Stimulated activated effector memory CD8-positive, alpha-beta T cell treated with anti-CD3 and anti-CD28 coated beads, Interleukin-12 subunit alpha, Interleukin-12 subunit beta, amount 100 ng/mL, for 72 hours (primary cell): ENCODE measurements at places on chromosomes 7 and 10.

- no peak for DNase-seq
Measured at GRCh38 chr10:132148261-132149251, 38.2 kb upstream of the DPYSL4 start.

DNA sequence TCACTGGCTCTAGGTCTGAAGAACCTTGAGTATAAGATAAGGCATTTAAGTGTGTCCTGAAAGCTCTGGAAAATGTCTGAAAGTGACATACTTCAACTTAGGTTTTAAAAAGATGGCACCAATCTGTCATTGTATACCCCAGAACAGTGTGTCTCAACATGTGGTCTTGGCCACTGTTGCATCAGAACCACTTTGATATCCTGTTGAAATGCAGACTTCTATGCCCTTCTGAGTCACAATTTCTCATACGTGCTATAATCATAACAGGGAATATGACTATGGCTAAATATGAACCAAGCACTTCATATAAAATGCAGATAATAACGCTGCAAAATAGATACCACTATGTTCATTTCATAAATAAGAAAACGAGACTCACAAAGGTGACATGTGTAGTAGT is 38.0 kb upstream of the GPAM start:
- DNase-seq, result no peak

- DNase-seq, result peak; percentile 26
Measured at GRCh38 chr7:99407872-99408378, 472 bp downstream of the PDAP1 start.

- DNase-seq, result no peak
Measured at GRCh38 chr7:43721193-43721806, 8.0 kb downstream of the COA1 start.

DNA sequence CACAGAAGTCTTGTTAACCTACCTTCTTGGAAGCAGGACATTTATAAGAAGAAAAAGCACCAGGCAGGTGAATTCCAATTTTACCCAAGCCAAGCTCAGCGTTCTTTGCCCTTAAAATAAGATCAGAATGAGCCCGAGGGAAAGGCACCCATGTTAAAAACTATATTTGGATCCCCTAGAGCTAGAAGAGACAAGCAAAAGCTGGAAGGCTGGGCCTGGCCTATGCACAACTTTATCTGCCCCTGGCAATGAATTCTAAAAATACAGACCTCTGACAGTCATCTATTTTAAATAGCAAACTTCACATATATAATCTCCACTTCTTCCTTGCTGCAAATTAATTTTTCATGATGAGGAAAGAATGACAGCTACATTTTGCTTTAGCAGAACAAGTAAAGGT is 180.9 kb downstream of the FGFR2 start:
- no peak for DNase-seq

- DNase-seq, result no peak
Measured at GRCh38 chr10:96299383-96299782, 4.9 kb upstream of the DNTT start.

- DNase-seq, result no peak
Measured at GRCh38 chr10:102868911-102869257, 386 bp upstream of the AS3MT start.

DNA sequence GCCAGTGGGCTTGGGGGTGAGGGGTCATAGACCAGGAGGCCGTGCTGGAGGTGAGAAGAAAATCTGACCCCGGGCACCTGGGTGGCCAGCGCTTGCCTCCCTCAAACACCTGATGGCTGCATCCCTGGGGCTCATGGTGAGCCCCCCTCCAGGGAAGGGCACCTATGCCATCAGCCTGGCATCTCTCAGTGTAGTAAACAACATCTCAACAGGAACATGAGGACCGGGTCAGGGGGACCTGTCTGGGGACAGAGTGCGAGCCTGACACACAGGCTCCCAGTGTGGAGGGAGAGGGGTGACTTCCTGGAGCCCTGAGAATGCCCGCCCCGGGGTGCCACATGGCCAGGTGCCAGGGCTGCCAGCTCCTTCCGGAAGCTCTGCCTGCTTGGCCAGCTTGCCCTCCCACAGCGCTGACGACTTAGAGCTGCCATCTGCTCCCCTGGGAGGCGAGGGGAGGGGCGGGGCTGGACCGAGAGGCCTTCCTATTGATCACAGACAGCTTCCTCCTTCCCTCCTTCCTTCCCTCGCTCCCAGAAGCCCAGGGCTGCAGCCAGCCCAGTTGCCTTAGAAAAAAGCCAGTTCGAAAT is 12.3 kb downstream of the STX1A start:
- no peak for DNase-seq

GRCh38 chr10:132571650-132572544 is 34.3 kb downstream of the INPP5A start:
- DNase-seq, result peak; percentile 84

DNA sequence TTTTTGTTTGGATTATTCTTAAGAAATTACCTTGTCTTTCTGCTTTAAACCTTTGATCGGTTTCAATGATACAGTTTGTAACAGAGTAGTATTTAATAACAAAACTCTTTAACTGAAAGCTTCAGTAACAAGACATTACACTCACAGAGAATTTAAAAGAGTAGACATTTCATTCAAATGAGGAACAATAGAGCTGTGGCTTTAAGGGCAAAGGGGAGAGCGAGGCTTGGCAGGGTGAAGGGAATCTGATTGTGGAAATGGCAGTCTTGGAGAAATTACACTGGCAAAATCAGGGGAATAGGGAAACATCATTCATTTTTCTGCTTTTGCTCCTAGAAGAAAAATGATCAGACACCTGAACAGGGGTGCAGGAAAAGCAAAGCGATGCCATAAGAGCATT is 5.1 kb upstream of the HIPK2 start:
- no peak for DNase-seq

DNA sequence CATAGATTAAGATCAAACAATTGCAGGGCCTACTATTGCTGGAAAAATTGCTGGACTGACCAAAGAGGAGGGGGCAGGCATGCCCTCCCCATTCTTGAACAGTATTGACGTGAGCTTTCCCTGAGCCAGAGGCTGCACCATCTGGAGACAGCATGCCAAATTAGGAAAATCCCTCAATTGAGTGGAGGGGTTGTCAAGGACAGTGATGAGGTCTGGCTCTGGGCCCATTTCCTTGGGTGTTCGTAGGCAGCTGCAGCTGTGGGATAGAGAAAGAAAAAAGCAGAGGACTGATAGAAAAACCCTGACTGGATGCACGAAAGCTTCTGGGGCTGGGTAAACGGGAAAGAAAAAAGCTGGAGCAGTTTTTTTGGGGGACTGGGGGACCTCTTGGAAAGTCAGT is 22.8 kb upstream of the ORC5 start:
- no peak for DNase-seq

DNA sequence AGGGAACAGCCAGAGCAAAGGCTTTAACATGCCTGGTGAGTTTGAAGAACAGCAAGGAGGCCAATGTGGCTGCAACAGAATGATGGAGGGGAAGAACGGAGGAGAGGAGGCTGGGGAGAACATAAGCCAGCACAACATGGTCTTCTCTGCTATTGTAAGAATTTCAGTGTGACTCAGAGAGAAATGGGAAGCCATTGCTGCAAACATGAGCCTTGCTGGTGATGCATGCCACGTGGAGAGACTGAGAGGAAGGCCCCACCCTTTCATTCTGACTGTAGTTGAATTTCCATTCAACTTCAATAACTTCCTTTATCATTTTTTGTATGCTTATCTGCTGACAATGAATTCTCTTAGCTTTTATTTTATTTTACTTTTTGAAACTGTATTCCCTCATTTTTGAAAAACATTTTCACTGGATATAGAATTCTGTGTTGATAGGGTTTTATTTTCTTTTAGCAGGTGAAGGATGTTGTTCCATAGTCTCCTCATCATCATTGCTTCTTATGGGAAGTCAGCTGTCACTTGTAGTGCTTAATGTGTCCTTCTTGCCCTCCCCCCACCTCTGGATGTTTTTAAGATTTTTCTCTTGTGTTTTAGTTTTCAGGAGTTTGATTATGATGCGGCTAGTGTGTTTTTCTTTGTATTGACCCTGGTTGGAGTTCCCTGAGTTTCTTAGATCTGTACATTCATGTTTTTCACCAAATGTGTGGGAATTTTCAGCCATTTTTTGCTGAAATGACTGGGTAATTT is 46.4 kb upstream of the LEP start:
- no peak for DNase-seq

GRCh38 chr7:45203459-45203858 is 45.9 kb downstream of the RAMP3 start:
- DNase-seq, result no peak

GRCh38 chr7:45580053-45580872 is 6.1 kb downstream of the ADCY1 start:
- DNase-seq, result no peak

GRCh38 chr10:122468926-122469781 is 7.8 kb downstream of the HTRA1 start:
- no peak for DNase-seq

DNA sequence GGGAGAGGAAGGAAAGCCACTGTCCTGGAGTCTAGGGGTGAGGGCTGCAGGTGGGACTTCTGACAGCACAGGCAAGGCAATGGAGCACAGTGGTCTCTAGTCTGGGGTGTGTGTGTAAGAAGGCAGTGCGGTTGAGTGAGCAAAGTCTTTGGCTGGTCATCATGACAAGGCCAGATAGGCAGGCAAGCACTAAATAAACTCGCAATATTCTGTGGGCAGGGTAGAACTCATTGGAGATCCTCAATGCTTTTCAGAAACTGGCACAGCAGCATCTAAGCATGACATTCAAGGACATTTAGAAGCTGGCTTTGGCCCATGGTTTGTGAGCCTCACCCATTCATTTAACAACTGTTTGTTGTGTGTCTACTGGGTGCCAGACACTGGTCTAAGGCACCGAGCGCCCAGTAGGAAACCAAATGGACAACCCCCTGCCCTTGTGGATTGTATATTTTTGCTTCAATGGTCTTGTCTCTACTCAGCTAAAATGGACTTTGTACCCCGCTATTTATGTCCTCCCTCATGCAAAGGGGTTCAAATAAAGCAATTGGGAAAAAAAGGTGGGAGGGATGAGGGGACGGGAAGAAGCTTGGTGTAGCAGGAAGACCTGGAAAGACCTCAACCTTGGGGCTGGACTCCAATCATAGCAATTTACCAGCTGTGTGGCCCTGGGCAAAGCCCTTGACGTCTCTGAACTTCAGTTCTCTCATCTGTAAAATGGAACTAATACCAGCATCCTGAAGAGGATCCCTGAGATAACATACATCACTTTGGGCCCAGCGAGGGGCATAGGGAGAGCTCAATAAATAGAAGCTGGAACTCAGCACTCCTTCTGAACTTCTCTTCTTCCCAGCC is 116.0 kb downstream of the NEURL1 start:
- no peak for DNase-seq

DNA sequence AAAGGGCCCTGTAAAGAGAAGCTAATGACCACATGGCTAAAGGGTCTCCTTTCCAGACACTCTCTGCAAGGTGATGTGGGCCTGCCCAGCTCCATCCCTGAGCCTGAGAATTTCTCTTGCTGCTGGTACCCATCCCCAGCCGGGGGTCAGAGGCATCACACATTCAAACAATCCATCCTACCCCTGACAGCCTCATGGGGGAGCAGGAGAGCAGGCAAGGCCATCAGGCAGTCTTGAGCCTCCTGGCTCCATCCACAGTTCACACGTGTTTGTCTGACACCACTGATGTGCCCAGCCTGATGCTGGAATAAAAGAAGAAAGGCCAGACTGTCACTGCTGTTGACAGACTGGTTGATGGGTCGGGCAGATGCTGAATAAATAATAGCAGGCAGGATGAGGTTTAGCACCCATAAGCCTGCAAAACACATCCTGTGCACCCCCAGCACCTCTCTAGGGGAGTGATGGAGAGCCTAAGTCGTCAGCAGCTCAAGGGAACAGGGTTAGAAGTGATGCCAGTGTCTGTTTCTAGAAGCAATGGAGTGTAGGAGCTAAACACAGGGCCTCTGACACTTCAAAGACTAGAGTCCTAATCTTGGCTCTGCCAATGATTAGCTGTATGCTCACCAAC is 43.5 kb downstream of the TLL2 start:
- DNase-seq, result peak; percentile 60

GRCh38 chr7:96720843-96721242 is 11.2 kb upstream of the SEM1 start:
- no peak for DNase-seq

DNA sequence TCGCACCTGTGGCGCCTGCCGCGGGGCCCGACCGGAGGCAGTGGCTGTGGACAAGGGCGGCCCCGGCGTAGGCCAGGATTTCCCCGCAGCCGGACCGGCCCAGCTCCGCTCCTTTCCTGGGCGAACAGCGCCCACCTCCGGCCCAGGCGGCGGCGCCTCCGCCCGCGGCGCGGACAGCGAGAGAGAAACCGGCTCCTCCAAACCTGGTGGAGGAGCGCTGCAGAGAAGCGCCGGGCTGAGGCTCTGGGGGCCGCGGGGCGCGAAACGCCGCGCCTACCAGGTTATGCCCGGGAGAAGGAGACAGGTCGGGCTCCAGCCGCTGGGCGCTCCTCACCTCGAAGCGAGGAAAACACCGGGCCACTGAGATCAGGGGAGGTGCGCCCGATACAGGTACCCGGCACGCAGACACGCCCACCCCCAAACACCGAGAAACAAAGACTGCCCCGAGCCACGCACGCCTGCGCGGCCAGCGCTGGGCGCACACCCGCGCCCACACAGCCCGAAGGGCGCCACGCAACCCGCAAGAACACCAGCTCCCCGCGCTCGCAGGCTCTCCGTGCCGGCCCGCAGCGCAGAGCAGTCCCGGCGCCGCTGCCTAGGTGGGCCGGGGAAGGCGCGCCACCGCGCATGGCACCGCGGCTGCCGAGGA is 3.3 kb downstream of the GRID1 start:
- no peak for DNase-seq

DNA sequence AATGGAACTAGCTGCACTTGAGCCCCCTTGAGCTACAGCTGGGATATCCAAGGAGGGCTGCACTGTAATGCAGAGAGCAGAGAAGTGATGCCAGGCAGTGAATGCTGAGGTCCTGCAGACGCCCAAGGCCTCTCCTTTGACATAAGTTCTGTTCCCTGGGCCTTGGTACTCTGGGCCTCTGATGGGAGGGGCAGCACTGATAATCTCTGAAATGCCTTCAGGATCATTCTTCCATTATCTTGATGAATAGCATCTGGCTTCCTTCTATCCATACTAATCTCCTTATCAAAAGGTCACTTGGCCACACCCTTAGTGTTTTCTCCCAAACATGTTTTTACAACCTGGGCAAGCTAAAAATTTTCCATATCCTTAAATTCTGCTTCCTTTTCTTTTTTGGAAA is 6.9 kb downstream of the GRB10 start:
- no peak for DNase-seq

- DNase-seq, result peak; percentile 73
Measured at GRCh38 chr7:133230591-133231194, 22.2 kb upstream of the EXOC4 start.

DNA sequence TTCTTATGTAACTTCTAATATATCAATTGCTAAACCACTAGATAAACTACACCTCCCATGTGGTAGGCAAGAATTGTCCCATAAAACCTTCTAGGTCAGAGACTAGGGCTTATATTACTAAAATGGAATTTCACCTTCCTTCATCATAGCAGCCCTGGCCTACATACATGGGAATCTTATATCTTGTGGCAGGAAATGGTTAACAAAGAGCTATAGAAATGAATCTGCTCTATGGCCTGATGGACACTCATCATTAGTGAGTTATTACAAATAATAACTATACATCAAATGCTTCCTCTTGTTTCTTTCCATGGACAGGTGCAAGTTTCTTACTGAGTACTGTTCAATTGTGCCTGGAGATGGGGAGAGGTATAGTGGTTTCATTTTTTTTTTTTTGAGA is 62.3 kb upstream of the PDLIM1 start:
- no peak for DNase-seq

GRCh38 chr7:12458520-12459131 is 55.0 kb upstream of the VWDE start:
- DNase-seq, result no peak
